A549 treated with Mapracorat at 1 μM for 4 hours (cell line): ENCODE measurements at places on chromosomes 2 and 18. TPM values are rescaled to one million over a fixed set of nuclear protein-coding genes. Genes with fewer than 3 reads are reported as not detected.

The IL1RL2 gene
- total RNA-seq = 0.07 TPM in 1 of 5 replicates, not detected in the others

The BCL2 gene
- 0.38 to 0.67 TPM (median 0.53 TPM) in 5 replicates for total RNA-seq

The UGT1A4 gene
- 0.07 to 0.12 TPM in 2 of 5 replicates, not detected in the others for total RNA-seq

The FIGN gene
- 2.0 to 2.4 TPM (median 2.3 TPM) in 5 replicates for total RNA-seq

The NGEF gene
- 14.7 to 20.3 TPM (median 16.9 TPM) in 5 replicates for total RNA-seq

The CAVIN2 gene
- total RNA-seq = 32.3 to 50.6 TPM (median 48.1 TPM) in 5 replicates

The MPP4 gene
- 0.09 to 0.10 TPM in 2 of 5 replicates, not detected in the others for total RNA-seq

The LRATD1 gene
- total RNA-seq = 0.05 to 0.08 TPM (median 0.07 TPM) in 4 of 5 replicates, not detected in the other

The LRP2 gene
- 0.03 to 0.06 TPM in 2 of 5 replicates, not detected in the others for total RNA-seq

The PAIP2B gene
- total RNA-seq = 0.22 to 0.34 TPM (median 0.26 TPM) in 5 replicates

The FRZB gene
- 0.07 to 0.16 TPM (median 0.12 TPM) in 5 replicates for total RNA-seq

The DSG2 gene
- 44.3 to 68.1 TPM (median 62.4 TPM) in 5 replicates for total RNA-seq

The COL4A4 gene
- 1.1 to 2.5 TPM (median 1.7 TPM) in 5 replicates for total RNA-seq

The RNF144A gene
- 6.6 to 8.8 TPM (median 8.1 TPM) in 5 replicates for total RNA-seq

The ADGRF3 gene
- total RNA-seq = 0.04 to 0.28 TPM (median 0.13 TPM) in 4 of 5 replicates, not detected in the other

The GPR55 gene
- total RNA-seq = 0.04 TPM in 1 of 5 replicates, not detected in the others

The CELF4 gene
- total RNA-seq = not detected in 5 replicates

The RAMP1 gene
- not detected in 5 replicates for total RNA-seq

The FKBP7 gene
- 7.9 to 12.8 TPM (median 9.7 TPM) in 5 replicates for total RNA-seq

The ST6GAL2 gene
- total RNA-seq = 13.0 to 17.3 TPM (median 16.8 TPM) in 5 replicates

The DNMT3A gene
- total RNA-seq = 5.5 to 9.6 TPM (median 6.8 TPM) in 5 replicates

The IL36A gene
- not detected in 5 replicates for total RNA-seq

The PECR gene
- total RNA-seq = 13.2 to 16.9 TPM (median 14.4 TPM) in 5 replicates

The EIF2AK3 gene
- 29.3 to 42.0 TPM (median 40.0 TPM) in 5 replicates for total RNA-seq

The TMEM178A gene
- total RNA-seq = 0.12 to 0.27 TPM (median 0.18 TPM) in 4 of 5 replicates, not detected in the other

The DLGAP1 gene
- 0.03 TPM in 1 of 5 replicates, not detected in the others for total RNA-seq

The MOGAT1 gene
- total RNA-seq = not detected in 5 replicates

The DPP10 gene
- total RNA-seq = not detected in 5 replicates

The SERPINB13 gene
- not detected in 5 replicates for total RNA-seq

The NTSR2 gene
- 0.10 to 0.17 TPM in 2 of 5 replicates, not detected in the others for total RNA-seq

The IMMT gene
- total RNA-seq = 103 to 119 TPM (median 109 TPM) in 5 replicates

The BOLL gene
- not detected in 5 replicates for total RNA-seq

The R3HDM1 gene
- 21.5 to 23.7 TPM (median 22.7 TPM) in 5 replicates for total RNA-seq

The NCKAP5 gene
- 0.68 to 1.1 TPM (median 0.90 TPM) in 5 replicates for total RNA-seq

The CYP26B1 gene
- total RNA-seq = 10.8 to 16.9 TPM (median 15.1 TPM) in 5 replicates

The CABYR gene
- total RNA-seq = 12.9 to 19.3 TPM (median 14.1 TPM) in 5 replicates

The AQP4 gene
- not detected in 5 replicates for total RNA-seq

The MC5R gene
- not detected in 5 replicates for total RNA-seq

The EIPR1 gene
- 38.7 to 43.9 TPM (median 41.4 TPM) in 5 replicates for total RNA-seq

The MYO7B gene
- 0.09 to 0.24 TPM (median 0.14 TPM) in 5 replicates for total RNA-seq

The FBLN7 gene
- 0.13 to 0.73 TPM (median 0.58 TPM) in 5 replicates for total RNA-seq

The MC4R gene
- total RNA-seq = not detected in 5 replicates

The PROKR1 gene
- not detected in 5 replicates for total RNA-seq

The SLC9A2 gene
- total RNA-seq = 2.5 to 2.9 TPM (median 2.8 TPM) in 5 replicates

The ALPI gene
- not detected in 5 replicates for total RNA-seq

The SIX3 gene
- total RNA-seq = 1.2 to 2.4 TPM (median 1.9 TPM) in 5 replicates

The KLHL41 gene
- 0.10 to 0.50 TPM (median 0.20 TPM) in 5 replicates for total RNA-seq

The NR4A2 gene
- 1.4 to 3.0 TPM (median 2.1 TPM) in 5 replicates for total RNA-seq

The ST3GAL5 gene
- total RNA-seq = 27.8 to 39.0 TPM (median 34.7 TPM) in 5 replicates

The SOS1 gene
- total RNA-seq = 11.3 to 16.2 TPM (median 14.6 TPM) in 5 replicates
